Neural crest cell (in vitro differentiated cells): ENCODE measurements at places on chromosomes 1 and 21.
A peak's percentile ranks its signal among the peaks of the same experiment; 100 is the strongest.

DNA sequence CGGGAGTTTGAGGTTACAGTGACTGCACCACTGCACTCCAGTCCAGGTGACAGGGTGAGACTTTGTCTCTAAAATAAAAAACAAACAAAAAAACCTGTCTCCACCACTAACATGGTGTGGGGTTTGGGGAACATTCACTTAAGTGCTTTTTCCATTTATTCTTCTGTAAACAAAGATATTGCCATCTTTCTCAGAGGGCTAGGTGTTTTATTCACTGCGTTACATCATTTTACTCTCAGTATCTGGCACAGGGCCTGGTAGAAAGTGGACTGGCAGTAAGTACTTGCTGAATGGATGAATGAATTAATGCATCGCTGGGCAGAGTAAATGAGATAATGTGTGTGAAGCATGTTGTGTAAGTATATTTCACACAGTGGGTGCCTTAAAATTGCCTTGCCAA lies 20.1 kb downstream of the KIAA0040 start:
- H3K4me1 ChIP-seq = no peaks in the 10 kb centered on the region
- DNase-seq = no peak
- H3K27me3 ChIP-seq = peaks cover 2% of the 10 kb centered on the region
- no peaks in the 10 kb centered on the region for H3K36me3 ChIP-seq

DNA sequence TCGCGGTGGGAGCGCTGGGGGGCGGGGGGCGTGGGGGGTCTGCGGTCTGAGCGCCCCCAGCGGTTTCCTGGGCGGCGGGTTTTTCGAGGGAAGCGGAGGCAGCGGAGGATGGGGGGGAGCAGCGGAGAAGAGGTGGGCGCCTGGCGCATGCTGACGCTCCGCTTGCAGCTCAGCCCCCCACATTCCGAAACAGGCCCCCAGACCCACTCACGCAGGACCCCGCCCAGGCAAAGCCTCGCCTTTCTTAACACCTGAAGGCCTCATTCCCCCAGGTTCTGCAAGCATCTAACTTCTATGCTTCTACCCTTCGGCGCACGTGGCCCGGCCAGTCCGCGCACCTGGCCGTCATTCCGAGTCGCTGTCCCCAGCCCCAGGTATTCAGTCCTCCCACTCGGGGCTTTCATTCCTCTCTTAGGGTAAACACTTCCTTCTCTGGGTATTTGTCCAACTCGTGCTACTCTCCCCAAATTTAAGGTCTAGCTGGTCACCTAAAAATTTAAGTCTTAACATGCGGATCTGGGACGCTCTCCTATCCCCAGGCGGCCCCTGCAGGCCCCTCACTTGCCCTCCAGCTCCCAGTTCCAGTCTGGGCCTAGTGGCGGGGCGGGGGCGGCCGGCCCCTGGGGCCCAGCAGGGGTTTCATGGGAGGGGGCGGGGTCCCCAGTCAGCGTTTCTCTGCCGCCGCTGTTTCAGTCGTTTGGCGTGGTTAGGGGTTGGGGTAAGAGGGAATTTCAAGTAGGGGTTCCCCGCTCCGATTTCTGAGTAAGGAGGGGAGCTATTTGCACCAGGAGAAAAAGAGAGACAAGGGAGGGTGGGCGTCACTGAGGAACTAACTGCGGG lies 2.8 kb upstream of the ZBTB7B start:
- DNase-seq = no peak
- no peaks in the 10 kb centered on the region for H3K27me3 ChIP-seq
- H3K36me3 ChIP-seq = no peaks in the 10 kb centered on the region
- H3K27ac ChIP-seq = no peak overlapping the region

DNA sequence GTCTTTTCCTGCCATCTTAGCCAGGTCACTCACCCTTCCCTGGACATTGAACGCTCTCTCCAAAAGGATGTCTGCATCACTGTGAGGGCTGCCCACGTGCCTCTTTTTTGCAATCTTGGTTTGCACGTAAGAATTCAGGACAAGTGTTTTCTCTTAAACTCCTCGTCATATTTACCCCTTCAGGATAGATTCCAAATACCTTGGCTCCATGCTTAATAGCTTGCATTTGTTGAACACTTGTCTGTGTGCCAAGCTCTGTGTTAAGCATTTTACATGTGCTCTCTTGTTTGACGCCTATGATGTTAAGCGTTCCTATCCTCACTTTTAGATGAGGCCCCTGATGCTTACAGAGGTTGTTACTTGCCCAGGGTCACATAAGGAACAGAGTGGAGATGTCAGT lies 29.8 kb downstream of the RCSD1 start:
- H3K36me3 ChIP-seq = no peaks in the 10 kb centered on the region
- peaks cover 57% of the 10 kb centered on the region for H3K4me1 ChIP-seq

- H3K27me3 ChIP-seq = no peaks in the 10 kb centered on the region
- H3K27ac ChIP-seq = no peak overlapping the region
- no peak for DNase-seq
Observed at GRCh38 chr21:37788503-37788902, 127.8 kb downstream of the KCNJ6 start.

- peaks cover 3% of the 10 kb centered on the region for H3K4me1 ChIP-seq
- H3K36me3 ChIP-seq = no peaks in the 10 kb centered on the region
- no peak overlapping the region for H3K27ac ChIP-seq
- H3K27me3 ChIP-seq = no peaks in the 10 kb centered on the region
- no peak overlapping the region for H3K4me3 ChIP-seq
Observed at GRCh38 chr1:172642970-172643369, 15.9 kb upstream of the FASLG start.

DNA sequence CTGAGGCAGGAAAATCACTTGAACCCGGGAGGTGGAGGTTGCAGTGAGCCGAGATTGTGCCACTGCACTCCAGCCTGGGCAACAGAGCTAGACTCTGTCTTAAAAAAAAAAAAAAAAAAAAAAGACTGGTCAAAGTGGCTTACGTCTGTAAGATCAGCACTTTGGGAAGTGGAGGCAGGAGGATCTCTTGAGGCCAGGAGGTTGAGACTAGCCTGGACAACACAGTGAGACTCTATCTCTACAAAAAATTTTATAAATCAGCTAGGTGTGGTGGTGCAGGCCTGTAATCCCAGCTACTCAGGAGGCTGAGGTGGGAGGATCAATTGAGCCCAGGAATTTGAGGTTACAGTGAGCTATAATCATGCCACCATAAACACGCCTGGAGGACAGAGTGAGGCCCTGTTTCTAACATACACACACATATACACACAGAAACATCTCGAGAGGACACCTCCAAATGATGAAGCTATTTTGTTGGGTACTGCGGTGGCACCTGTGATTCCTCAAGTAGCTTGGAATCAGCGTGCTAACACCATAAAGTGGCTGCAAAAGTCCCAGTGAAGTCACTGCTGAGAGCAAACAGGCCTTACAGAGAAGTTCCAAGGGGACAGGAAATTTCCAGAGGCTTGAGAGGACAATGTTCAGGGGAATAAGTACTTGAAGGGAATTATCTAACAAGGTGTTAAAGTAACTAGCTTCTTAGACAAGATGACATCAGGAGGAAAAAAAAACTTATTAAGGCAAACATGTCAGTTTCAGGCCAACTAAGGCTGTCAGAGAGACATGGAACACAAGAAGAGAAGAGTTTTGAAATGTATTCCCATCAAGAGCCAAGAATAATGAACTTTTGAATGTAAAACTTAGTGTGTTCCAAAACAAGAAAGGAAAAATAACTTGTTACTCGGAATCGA lies 1.3 kb downstream of the NADK start:
- peak overlapping the region; percentile 57 for H3K27ac ChIP-seq
- no peak for DNase-seq
- peaks cover 34% of the 10 kb centered on the region for H3K27me3 ChIP-seq
- peaks cover 49% of the 10 kb centered on the region for H3K4me1 ChIP-seq
- peak overlapping the region; percentile 95 for H3K4me3 ChIP-seq
- peaks cover 16% of the 10 kb centered on the region for H3K36me3 ChIP-seq

DNA sequence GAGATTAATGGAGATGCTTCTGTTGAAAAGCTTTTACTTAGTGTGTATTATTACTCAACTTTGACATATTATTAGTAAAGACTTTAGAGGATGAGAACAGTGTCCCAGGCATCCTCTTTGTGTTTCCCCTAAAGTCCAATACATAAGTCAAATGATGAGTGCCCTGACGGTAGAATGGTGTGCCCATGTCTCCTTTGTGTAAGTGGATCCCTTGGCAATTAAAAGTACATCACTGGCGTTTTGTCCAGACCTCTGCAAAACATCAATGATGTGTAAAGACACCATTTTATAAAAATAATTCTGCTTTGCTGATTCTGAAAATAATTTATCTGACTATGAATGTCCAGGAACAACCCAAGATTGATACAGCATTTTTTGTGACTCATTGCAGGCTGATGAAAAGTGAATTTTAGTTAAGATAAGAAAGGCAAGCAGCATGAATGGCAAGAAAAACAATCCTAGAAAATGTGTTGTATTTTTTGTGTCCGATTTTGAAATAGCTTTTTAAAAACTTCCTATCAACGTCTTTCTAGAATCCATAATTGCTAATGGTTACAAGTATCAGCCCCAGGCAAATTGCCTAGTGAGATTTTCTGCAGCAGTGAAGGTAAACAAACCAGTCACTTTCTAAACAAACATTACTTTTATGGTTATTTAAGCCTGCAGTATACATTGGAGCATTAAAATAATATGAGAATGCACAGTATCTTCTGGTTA lies 251.5 kb downstream of the PTPRC start:
- H3K4me1 ChIP-seq = peaks cover 17% of the 10 kb centered on the region
- H3K36me3 ChIP-seq = peaks cover under 1% of the 10 kb centered on the region
- H3K27ac ChIP-seq = no peak overlapping the region
- no peak overlapping the region for H3K4me3 ChIP-seq

DNA sequence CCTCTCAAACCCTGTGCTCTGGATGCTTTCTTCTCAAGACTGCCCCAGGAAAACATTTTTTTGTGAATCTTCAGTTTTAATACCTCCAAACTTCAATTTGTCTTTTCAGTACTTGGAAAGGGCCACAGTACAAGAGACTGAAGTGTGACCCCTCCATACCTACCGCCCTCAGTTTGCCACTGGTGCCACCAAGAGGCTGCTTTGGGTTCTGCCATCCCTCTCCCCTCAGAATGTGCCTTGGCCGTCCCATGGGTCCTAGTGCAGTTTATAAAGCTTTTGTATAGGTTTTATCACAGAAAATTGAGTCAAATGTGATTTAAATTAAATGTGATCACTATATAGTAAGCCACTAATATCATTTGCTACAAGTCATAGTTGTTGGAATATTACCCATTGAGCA lies 60.8 kb upstream of the PGD start:
- peak; percentile 48 for DNase-seq
- peaks cover 10% of the 10 kb centered on the region for H3K4me1 ChIP-seq

DNA sequence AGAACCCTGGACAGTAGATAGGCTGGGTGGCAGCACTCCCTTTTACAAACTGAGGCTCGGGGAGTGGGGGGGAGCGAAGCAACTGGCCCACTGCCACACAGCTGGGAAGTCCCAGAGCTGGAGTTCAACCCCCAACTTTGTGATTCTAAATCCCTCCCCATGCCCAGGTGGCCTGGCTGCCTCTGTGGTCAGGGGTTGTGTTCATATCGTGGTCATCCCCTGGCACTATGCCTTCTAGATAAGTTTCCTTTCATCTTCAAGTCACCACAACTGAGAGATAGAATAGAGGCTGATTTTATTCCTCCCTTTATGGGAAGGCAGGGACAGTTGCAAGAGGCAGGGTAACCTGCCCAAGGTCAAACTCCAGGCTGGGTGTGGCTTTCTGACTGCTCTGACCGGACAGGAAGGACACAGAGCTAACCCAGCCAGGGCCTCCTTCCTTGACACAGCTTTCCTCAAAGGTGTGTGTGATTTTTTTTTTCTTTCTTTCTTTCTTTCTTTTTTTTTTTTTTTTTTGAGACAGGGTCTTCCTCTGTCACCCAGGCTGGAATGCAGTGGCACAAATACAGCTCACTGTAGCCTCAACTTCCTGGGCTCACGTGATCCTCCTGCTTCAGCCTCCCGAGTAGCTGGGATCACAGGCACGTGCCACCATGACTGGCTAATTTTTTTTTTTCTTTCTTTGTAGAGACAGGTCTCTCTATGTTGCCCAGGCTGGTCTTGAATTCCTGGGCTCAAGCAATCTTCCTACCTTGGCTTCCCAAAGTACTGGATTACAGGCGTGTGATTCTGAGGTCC lies 18.4 kb upstream of the TNFRSF1B start:
- H3K36me3 ChIP-seq = no peaks in the 10 kb centered on the region
- no peak overlapping the region for H3K4me3 ChIP-seq
- H3K27ac ChIP-seq = no peak overlapping the region
- DNase-seq = no peak
- H3K4me1 ChIP-seq = peaks cover 17% of the 10 kb centered on the region
- H3K27me3 ChIP-seq = no peaks in the 10 kb centered on the region
